Right atrium auricular region (tissue), 2 donors: ENCODE measurements at places on chromosomes 3 and 15. TPM values are rescaled to one million over a fixed set of nuclear protein-coding genes. Genes with fewer than 3 reads are reported as not detected.

The FLNB gene
- 37.6 TPM for total RNA-seq

The PLXNB1 gene
- total RNA-seq = 73.0 TPM

The C2CD4A gene
- not detected for total RNA-seq

The VGLL3 gene
- 13.0 TPM for total RNA-seq

The NFKBIZ gene
- 26.6 TPM for total RNA-seq

The DBR1 gene
- 6.9 TPM for total RNA-seq

The KLHL18 gene
- 18.8 TPM for total RNA-seq

DNA sequence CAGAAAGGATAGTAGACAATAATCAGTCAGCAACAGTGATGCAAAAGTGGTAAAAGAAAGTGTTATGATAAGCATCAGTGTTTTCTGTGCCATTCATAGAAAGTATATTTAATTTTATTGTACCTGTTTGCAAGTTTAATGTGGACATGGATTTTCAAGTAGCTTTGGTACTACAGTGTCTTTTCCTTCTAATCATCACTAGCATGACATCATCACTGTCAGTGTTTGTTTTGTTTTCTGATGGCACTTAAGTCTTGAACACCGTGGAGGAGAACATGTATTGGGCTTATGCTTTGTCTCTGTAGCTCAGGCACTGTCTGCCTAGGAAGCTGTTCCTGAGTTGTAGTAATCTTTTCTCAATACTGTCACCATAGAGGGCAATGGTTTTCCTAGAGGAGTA lies 41.9 kb downstream of the SETD5 start:
- no peak for DNase-seq

- no peak for DNase-seq
These were observed 635 bp upstream of the VILL start for GRCh38 chr3:37989821-37990480.

DNA sequence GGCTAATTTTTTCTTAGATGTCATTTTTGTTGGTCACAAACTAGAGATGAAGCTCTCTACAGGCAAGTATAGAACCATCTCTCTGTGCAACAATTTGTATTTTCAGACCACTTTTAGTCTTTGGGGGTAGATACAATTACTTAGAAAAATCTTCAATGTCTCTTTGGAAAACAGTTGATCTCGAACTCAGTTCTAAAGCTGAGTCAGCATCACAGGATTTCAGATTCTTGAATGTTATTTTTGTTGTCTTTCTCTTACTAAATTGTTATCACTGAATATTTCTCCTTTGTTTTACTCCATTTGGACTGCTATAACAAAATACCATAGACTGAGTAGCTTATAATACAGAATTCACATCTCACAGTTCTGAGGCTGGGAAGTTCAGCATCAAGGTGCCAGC lies 1557.0 kb downstream of the SI start:
- no peak for DNase-seq

DNA sequence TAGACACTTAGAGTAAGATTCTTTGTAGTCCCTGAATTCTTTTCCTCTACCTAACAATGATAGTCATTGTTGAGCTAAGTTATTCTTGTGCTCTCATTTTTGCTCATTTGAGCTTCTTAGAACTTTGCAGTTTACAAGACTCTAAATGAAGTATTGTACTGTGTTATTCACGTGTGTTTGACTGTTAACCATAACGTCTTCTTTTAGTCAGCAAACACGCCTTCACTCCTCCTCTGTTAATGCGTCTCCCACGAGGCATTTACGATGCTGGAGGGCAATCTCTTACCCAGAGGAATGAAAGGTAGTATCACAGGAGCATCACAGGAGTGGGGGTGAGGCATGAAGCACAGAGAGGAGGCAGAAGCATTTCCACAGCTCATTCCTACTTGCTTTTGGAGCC lies 14.8 kb upstream of the P2RY14 start:
- no peak for DNase-seq

DNA sequence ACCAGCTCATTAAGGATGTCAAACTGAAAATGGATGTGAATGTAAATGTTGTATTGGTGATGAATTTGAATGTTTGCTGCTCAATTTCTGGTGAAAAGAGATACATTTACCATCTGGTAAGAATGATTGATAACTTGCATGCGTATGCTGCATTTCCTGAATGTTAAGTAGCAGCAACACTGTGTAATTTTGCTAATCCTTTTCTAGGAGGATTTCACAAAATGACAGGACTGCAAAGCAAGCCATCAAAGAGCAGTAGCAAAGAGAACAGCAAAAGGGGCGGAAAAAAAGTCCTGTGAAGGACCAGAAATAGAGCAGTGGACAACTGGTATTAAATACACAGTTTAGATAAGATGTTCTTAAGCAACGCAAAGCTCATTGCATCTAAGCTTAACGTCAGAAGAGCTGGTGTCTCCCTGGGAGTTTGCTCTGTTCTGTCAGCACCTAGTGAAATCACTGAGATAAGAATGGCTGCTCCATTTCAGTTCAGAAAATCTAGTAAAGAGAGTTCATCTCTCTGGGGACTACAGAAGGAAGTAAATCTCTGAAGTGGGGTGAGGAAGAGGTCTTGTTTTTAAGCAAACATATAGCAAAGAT lies 23.5 kb upstream of the PAQR5 start:
- no peak for DNase-seq

DNA sequence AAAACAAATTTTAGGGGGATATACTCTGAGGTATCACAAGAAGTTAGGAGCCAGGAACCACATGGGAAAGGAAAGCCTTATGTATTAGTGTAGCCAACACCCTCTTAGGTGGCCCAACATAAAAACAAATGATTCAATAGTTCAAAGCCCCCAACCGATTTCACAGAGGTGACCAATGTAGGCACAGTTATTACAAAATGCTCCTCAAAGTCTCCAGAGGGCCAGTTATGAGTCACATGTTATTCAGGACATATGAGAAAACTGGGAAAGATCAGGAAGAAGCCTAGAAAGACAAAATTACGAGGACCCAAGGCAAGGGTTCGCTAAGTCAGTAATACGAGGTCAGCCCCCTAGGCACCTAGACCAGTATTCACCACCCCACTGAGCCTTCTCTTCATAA lies 29.9 kb upstream of the FBN1 start:
- DNase-seq = no peak

GRCh38 chr3:179091113-179091512 lies 19.5 kb upstream of the ZMAT3 start:
- DNase-seq = no peak

GRCh38 chr15:88115486-88116152 lies 140.9 kb downstream of the NTRK3 start:
- DNase-seq = no peak

DNA sequence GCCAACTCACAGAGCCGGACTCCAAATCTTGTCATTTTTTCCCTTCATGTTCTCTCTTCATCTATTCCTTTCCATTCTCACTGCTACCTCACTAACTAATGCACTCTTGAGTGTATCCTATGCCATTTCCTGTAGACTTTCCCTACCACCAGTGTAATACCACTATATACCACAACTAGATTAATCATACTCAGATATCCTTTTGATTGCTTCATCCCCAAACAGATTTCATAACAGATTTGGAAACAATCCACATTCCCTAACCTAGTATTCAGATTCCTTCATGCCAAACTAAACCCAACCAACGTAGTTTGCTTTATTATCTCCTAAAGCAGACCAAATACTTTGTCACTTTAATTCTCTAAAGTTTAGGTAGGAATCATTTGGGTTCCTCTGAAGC lies 2.6 kb upstream of the PLOD2 start:
- no peak for DNase-seq

DNA sequence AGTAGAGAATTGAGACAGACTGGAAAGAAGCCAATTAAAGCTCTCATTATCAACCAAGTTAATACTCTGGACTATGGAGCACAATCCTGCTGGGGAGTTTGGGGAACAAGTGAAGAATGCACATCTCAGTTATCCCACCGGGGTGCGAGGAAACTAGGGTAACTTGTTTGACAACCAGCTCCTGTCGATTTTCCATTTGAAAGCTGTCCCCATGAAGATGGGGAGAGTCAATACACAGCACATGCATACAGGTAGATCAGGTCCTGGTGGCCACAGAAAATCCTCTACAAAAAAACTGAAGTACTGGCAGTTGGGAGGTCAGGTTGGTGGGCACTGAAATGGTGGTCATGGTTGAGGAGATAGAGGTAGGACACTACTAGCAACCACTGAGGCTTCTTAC lies 25.7 kb upstream of the GRAMD1C start:
- no peak for DNase-seq
